ENCODE measurements at places on chromosomes 2 and 18.

DNA sequence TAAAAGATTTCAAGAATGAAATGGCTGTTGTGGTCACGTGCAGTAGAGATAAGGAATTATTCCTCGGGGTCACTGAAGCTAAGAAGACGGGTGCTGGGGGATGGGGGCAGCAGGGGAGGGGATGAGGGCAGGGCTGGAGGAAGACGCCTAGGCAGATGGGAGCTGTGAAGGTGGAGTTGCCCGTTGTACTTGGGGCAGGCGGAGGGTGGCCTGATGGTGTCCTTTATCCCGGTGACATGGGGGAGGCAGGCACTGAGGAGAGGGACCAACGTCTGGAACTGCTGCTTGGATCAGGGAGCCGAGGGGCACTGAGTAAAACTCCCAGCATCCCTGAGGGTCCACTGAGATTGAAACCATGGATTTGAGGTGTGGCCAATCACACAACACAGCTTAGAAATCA is 64.9 kb downstream of the ZCCHC2 start:
- no peak for DNase-seq

DNA sequence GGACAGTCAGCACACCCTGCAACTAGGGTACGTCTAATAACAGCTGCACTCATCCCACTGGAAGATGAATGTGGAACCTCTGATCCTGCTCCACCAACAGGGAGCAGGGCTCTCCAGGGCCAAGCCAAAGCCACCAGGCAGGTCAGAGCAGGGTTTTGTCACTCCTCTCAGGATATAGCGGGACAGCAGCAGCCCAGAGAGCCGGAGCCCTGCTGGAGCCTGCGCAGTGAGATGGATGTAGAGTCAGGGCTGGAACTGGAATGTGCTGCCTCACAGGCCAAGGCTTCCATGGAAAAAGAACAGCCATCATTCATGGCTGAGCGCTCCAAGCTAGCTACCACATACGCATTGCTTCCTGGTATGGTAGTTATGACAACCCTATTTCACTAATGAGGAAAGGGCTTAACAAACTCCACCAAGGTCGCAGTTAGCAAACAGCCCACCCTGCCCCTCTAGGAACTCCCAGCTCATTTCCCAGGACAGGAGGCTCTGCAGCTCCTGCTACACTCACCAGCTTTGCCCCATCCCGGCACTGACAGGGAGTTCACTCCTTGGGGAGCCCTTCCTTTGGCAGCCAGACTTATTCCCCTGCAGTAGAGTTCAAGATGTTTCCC is 85.2 kb downstream of the HS1BP3 start:
- DNase-seq, result no peak

- no peak for DNase-seq
Measured at GRCh38 chr18:39489431-39489830, 1923.8 kb upstream of the CELF4 start.

- DNase-seq, result peak; percentile 45
Measured at GRCh38 chr2:48452108-48452507, 77.8 kb upstream of the STON1 start.

- DNase-seq, result no peak
Measured at GRCh38 chr2:53740170-53740569, 27.4 kb upstream of the CHAC2 start.

- DNase-seq, result no peak
Measured at GRCh38 chr2:188132385-188132784, 159.3 kb upstream of the GULP1 start.

GRCh38 chr2:133362061-133362476 is 206.2 kb downstream of the NCKAP5 start:
- no peak for DNase-seq

- no peak for DNase-seq
Measured at GRCh38 chr2:211812587-211812986, 726.0 kb downstream of the ERBB4 start.

DNA sequence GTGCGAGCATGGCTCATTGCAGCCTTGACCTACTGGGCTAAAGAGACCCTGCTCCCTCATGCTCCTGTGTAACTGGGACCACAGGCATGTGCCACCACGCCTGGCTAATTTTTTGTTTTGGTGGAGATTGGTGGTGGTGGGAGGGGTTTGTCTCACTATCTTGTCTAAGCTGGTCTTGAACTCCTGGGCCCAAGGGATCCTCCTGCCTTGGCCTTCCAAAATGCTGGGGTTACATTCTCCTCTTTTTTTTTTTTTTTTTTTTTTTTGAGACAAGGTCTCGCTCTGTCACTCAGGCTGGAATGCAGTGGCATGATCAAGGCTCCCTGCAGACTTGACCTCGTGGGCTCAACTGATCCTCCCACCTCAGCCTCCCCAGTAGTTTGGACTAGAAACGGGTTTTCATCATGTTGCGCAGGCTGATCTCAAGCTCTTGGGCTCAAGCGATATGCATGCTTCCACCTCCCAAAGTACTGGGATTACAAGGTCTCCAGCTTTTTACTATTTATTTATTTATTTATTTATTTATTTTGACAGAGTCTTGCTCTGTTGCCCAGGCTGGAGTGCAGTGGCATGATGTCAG is 238.3 kb downstream of the MYCN start:
- no peak for DNase-seq

- no peak for DNase-seq
Measured at GRCh38 chr2:200054681-200055468, 99.5 kb downstream of the MAIP1 start.

All from NCI-H1105 (cell line).